ENCODE measurements at places on chromosomes 6 and 20. TPM values are rescaled to one million over a fixed set of nuclear protein-coding genes. Genes with fewer than 3 reads are reported as not detected.

DNA sequence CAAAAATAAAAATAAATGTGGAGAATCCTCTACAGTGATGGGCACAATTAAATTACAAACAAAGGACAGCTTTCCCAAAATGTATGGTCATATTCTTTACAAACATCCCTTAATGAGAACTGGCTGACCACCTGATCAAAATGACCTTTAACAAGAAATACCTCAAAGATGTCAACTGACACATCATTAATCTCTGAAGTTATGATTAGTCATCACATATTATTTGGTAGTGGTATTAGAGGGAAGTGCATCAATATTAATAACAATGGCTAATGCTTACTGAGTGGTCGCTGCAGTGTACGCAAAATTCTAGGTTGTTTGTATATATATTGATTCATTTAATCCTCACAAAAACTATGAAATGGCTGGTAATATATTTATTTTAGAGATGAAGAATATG, 340.6 kb downstream of the GJA1 start:
- DNase-seq = no peak

DNA sequence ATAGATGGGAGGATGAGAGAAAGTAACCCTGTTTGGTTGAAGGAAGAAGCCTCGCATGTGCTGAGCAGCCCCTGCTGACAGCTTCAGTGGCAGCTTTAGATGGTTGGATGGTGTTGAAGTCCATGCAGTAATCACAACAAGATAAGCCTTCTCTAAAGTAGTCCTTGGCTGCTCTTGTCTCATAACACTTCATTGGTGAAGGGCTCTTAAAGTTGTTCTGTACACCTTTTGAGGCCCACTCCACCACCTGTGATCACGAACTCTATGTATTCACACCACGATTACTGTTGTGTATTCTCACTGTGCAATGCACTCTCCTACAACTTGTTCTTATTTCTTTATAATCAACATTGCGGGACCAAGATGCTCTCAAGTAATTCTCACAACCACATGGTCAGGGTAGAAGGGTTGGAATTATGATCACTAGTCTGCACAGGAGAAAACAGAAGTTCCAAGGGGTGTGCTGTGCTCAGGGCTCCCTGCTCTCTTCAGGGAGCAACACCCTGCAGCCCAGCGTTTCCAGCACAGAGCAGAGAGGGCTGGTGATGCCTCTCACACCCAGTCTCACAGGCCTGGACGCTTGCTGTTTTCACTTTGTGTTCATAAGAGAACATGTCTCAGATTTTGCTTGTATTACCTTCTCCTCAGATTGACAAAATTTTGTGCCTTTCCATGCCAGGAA, 294.4 kb downstream of the SMOC2 start:
- no peak for DNase-seq

GRCh38 chr20:33465481-33466302, 22.1 kb upstream of the SNTA1 start:
- no peak for DNase-seq

- DNase-seq = peak; percentile 67
Measured at GRCh38 chr6:127812985-127813698, 87.7 kb downstream of the THEMIS start.

DNA sequence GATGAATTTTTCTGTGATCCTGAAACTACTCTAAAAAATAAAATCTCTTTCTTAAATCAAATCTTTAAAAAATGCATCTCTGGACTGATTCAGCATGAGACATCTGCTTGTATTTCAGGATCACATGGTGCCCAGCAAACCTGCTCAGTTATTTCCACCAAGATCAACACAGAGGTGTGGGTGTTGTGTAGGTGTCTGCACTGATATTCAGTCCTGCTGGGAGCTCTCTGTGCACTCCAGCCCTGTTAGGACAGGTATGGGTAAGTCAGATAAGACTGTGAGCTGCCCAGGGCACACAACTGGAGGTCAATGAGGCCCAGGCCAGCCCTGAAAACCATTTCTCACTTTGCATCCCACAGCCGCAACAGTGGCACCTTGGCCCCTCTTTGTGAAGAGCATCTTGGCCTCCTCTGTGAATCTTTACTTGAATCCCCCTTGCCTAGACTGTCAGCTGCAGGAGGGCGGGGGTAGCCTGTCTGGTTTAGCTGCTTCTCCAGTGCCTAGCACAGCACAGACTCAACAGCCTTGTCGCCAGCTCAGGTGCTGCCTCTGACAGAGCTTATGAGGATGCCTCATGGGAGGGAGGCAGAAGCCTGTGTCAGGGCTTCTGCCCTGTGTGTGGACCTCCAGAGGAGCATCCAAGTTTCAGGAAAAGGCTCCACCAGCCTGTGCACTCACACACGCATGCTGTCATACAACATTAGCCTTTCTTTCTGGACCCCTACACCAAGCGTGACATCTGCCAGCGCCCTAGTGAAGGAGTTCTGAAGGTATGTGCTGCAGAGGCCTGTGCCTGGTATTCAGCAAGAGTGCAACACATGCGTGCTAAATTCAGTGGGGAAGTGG, 187.6 kb upstream of the CST7 start:
- no peak for DNase-seq

DNA sequence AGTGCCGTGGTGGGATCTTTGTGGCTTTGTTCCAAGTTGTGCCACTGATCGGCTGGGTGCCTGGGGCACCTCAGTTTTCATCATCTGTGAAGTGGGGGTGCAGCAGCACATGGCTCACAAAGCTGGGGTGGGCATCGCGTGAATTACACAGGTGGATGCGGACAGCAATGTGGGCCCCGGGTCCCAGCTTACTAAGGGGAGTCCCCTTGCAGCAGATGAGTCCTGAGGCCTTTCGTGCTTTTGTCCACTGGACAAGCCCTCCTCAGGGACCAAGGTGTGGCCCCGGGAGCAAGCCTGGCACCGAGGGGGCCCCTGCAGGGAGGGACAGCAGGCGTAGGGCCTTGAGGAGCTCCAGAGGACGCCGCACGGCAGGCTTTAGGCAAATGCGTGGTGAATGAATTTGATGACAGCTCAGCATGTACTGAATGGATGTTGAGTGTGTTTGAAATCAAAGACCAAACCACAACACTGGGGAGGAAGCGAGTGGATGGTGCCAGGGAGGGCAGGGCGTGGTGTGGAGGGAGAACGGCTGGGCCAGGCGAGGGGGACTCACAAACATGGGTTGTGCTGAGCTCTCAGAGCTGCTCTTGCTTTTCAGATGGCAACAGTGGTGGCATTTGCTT, 53.2 kb downstream of the IRF4 start:
- peak; percentile 77 for DNase-seq

- DNase-seq = peak; percentile 27
Measured at GRCh38 chr6:154981079-154981870, 13.8 kb upstream of the TIAM2 start.

DNA sequence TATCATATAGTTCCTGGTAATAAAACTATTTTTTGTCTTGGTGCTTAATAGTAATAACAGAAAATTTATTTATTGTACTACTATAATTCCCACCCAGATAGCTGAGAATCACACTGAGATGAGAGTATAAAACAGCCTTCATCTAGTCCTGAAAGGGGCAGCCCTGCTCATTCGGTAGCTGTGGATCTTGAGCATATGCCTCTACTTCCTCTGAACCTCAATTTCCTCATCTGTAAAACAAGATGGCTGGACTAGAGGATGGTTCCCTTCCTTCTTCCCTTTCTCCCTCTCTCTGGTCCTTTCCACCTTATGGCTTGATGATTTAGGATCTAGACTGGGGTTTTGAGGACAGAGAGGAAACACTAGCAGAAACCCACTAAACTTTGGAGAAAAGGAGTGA, 15.0 kb downstream of the FKBP5 start:
- DNase-seq = no peak

DNA sequence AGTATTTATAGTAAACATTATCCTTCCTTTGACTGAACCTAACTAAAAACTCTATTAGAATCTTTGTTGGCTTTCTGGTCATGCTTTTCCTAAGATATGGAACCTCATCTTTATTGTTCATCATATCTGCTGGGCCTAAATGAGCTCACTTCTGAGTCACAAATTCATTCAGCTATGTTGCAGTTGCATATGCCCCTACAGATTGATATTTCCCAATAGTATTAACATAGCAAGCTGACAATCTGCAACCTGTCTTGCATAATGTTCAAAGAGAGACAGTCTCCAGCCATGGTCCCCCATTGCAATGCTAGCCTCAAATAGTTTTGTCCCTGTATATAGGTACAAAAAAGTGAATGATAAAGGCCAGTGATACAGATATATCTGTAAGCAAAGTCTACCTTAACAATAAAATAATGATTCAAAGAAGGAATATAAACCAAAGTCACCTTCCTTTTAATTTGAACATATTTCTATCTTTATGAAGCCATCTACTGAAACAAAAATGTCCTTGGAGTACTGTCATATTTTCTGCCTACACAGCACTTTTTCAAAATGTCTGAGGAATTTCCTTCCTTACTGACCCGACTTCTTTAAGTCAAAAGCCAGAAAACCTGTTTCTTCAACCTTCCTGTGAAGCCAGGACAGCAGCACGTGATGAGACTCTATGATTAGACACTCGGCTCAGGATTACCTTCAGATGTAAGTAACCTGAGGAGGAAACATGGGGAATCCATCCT, 140.7 kb downstream of the UBE3D start:
- no peak for DNase-seq

- no peak for DNase-seq
Measured at GRCh38 chr6:106856227-106856874, 118.2 kb downstream of the CD24 start.

DNA sequence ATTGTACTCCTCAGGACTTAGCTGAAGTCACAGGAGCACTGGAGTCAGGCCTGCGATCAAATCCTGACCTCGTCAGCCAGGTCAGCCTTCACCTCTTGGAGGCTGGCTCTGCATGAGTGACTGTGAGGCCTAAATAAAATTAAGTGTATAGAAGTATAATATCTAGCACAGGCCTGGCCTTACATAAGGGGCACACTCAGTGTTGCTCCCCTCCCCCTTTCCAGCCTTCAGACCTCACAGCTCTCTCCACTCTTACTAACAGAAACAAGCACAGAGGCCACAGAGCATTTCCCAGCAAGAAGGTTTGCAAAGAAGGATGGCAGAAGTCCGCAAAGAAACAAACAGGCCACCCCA, 84.8 kb downstream of the TRERF1 start:
- no peak for DNase-seq

DNA sequence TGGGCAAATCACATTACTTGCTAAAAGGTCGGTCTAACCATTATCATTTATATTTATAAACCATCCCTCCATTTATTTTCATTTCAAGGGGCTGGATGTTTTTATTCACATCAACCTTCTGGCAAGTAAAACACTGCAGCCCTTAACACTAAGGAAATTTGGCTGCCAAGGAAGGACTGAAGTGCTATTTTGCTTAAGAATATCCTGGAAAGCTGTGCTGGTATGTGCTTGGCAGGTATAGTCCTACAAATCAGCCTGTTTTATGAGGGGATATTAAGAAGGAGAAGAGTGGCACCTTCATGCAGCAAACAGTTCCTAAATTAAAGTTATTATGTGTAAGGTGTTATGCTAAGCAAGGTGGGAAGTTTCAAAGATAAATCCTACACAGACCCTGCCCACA, 9.8 kb downstream of the PHACTR2 start:
- no peak for DNase-seq

GRCh38 chr6:162728197-162728596, 423 bp downstream of the PACRG start:
- no peak for DNase-seq

DNA sequence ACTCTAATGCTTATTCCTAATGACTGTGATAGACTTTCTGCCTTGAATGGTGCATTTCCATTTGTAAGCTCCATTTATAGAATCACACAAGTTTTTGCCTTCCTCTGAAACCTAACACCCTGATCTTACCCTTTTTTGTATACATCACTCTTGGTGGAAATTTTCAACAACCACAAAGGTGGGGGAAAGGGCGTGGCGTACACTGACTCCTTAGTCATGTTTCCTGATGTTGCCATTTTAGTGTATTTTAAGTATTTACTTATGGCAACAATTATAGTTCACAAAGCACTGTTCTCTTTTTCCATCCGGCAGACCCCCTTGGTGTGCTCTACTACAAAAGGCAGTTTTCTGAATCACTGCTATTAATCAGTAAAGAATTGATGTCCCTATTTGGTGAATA, 92.0 kb downstream of the ATXN1 start:
- DNase-seq = peak; percentile 87

The WFDC12 gene
- not detected for total RNA-seq

The MYMX gene
- total RNA-seq = not detected

- no peak for DNase-seq
Measured at GRCh38 chr6:143482593-143482992, 28.9 kb downstream of the FUCA2 start.

The EYA2 gene
- not detected for total RNA-seq

The AVP gene
- not detected for total RNA-seq

DNA sequence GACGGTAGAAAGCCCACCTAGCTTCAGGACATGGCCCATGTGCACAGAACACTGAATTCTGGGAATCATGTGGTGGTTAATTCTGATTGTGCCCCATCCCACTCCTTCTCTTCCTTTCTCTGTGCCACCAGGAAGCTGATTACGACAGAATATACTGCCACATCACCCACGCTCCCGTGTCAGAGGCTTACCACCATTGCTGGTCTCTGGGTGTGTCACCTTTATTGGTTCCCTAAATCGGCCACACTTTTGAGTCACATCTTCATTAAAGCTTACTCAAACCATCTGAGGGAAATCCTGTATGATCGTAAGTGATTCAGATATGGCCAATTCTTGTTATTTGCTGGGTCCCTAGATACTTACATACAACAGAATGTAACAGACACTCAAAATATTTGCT, 3.1 kb downstream of the TRMT6 start:
- peak; percentile 82 for DNase-seq

The OR2B2 gene
- total RNA-seq = not detected

The ZBTB46 gene
- 4.6 TPM for total RNA-seq

The SS18L1 gene
- 13.7 TPM for total RNA-seq

DNA sequence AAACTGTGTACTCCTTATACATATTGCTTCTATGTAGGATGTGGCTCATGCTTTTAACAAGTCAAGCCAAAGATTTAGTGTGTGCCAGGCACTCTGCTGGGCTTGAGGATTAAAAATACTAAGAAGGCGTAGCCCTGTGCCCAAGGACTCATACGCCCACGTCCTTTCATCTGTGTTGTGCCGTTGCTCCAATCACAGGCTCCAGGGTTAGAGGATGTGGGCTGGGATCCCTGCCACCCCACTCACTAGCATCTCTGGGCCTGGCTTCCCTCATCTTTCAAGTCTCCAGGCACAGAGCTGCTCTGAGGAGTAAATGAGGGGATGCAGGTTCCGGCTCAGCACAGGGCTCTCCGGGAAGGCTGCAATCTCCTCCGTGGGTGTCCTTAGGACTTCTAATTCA, 214.2 kb downstream of the SYNDIG1 start:
- no peak for DNase-seq

GRCh38 chr20:4578375-4578774, 143.3 kb upstream of the PRND start:
- no peak for DNase-seq

Data from activated CD4-positive, alpha-beta memory T cell treated with anti-CD3 and anti-CD28 coated beads for 36 hours (primary cell).